ENCODE measurements at places on chromosomes 2 and 18.

- DNase-seq, result no peak
Measured at GRCh38 chr2:149808556-149808955, 221.0 kb upstream of the MMADHC start.

- DNase-seq, result no peak
Measured at GRCh38 chr2:102660574-102660973, 41.2 kb downstream of the SLC9A2 start.

DNA sequence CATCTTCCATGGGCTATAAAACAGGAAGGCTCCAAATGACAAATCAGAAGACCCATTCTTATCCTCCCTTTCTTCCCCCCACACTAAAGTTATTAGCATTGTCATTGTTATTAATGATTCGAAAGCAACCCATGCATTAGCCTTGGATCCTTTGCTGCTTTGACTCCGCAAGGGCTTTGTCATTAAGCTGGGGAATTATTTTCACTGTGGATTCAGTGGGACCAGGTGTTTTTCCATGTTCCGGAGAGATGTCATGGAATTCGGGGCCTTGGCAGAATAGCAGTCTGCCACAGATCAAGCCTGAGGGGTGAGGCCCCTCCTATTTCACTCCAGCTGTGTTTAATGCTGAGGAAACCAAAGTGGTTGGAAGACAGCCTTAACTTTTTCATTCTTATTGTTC is 357.1 kb downstream of the EN1 start:
- DNase-seq, result no peak

DNA sequence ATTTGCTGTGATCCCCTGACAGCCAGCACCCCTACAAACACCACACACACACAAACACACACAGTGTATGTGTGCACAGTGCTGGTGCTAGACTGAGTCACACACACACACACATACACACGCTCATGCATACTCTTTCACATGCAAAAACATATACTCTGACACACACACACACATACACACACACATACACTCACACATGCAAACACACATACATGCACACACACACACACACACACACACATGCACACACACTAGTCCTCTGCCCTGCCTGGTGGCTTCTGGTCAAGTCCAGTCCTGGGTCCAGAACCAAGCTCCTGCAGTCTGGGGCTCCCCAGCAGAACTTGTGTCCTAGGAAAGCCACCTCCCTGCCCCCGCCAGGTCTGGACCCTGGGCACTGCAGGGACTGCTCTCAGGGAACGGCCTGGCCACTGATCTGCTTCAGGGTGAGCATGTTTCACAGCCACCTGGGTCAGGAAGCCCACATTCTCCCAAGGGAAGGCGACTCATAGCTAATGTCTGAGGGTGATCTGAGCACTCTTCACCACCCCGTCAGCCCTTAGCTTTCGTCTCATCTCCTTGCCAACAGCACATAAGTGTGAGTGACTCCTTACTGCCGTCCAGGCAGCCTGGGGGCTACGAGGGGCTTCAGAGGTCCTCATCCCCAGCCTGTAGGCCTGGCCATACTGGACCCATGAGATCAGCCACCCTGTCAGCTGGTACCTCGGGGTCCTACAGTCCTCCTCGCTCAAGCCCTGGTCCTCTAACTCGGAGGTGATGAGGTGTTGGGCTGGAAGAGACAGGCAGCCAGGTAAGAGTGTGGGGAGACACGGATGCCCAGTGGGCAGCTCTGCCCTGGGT is 88.1 kb downstream of the MCFD2 start:
- DNase-seq, result no peak

- no peak for DNase-seq
Measured at GRCh38 chr2:213086050-213086449, 65.4 kb downstream of the IKZF2 start.

DNA sequence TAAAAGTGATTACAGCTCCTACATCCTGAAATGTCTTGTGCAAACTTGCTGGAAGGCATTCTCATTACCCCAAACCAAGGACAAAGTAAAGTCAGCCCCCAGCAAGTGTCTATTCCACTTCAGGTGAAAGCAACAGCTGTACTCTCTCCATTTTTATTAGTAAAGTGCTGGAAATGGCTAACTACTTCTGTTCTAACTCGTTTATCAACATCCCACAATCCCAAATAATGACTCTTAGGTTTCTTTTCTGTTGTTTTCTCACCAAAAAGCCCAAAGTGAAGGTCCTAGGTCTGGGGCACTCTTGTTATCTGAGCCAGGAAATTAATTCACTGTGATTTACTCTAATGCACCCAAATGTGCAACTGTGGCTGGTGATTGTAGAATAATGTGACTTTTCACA is 105.7 kb downstream of the LRRC30 start:
- no peak for DNase-seq

GRCh38 chr18:23981369-23981980 is 33.1 kb upstream of the TTC39C start:
- DNase-seq, result no peak

- DNase-seq, result no peak
Measured at GRCh38 chr2:111896576-111896975, 1.8 kb upstream of the MERTK start.

DNA sequence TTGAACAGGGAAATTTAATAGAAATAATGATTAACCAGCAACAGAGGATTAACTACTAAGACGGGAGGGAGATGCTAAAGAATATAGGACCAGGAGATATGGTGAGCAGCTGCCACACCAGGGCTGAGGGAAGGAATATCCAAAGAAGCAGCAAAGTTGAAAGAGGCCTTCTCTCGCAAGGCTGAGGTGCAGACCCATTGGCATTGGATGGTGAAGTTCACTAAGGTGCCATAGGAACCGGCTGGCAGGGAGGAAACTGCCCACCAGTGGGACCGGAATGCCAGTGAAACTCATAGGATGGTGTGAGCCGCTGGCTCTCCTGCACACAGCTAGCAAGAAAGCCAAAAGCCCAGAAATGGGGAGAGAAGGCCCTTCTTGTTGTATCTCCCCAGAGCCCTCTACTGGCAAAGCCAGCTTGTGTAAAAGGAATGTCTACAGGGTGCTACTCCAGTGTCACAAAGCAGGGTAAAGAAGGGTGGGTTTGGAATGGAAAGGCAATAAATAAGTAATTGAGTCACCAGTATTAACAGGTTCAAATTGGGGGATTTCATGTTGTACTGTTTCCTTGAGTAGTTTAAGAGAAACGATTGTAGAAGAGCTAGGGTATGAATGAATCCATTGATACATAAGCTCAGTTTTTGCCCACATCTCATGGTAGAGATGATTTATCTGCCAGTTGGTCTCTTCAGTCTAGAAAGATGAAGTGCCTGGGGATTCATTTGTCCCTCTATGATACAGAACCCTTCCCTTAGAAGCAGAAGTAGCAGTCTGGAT is 36.0 kb downstream of the FARP2 start:
- DNase-seq, result no peak

DNA sequence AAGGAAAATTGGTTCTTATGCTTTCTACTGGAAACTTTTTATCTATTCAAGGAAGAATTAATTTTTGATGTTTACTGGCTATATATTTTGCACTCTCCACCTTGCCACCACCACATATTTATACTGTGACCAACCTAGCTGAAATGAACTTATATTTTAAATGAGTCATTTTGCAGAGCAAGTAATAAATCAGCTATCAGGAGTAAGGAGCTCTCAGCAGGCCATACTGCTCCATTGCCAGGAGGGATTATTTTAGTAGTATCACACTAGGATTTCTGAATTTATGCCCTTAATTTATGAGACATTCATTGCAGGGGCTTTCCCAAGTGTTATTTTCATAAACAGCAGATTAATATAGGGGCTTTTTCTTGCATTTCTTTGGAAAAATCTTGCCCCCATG is 125.8 kb upstream of the CYP1B1 start:
- DNase-seq, result no peak

DNA sequence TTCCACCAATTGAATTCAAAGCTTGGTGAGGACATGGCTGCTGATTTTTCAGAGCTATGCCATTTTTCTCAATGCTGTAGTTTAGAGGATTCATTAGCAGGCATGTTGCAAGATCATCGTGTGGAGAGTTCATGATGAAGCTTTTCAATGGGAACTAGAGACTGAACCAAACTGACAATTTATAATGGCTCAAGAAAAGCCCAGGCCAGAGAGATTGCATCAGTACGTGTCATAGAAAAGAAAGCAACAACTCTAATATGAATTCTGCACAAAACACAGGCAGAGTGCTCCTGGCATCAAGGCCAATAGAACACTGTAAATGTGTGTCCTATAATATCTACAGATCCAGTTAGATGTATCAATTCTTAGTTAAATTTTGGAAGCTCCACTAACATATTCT is 477.6 kb downstream of the LRP1B start:
- DNase-seq, result no peak

DNA sequence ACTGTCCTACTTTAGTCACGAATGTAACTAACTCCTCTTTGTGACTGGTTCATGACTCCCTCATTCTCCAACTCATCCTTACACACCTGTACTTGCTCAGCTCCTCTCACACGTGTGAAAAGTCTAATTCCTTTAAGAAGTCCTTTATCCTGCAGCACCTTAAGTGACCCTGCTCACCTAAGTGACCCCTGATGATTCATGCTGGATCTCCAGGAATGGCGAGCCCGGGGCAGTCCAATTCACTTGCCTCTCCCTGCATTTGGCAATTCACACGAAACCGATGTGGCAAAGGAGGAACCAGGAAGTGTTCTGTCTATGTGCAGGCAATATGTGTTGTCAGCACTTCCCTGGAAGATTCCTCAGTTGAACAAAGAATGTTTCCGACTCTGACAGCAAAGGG is 189.8 kb upstream of the NABP1 start:
- no peak for DNase-seq

DNA sequence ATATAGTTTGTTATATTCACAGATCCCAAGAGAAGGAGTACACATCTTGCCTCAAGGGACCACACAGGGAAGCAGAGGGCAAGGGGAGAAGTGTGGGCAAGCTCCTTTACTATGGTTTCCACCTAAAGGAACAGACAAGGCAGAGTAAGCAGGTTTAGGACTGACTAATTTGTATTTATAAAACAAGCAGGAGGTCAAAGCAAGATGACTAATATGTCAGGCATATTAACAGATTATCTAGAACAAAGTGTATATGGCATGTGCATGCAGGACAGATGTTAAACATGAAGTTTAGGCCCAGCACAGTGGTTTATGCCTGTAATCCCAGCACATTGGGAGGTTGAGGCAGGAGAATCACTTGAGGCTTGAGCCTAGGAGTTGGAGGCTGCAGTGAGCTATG is 3.7 kb upstream of the LRP2 start:
- no peak for DNase-seq

GRCh38 chr18:1147730-1148129 is 243.1 kb downstream of the ADCYAP1 start:
- DNase-seq, result no peak

- DNase-seq, result no peak
Measured at GRCh38 chr18:36493349-36494159, 196.0 kb downstream of the FHOD3 start.

GRCh38 chr2:137507237-137507636 is 457.0 kb upstream of the HNMT start:
- DNase-seq, result no peak

- no peak for DNase-seq
Measured at GRCh38 chr2:217886091-217886490, 116.7 kb downstream of the TNS1 start.

DNA sequence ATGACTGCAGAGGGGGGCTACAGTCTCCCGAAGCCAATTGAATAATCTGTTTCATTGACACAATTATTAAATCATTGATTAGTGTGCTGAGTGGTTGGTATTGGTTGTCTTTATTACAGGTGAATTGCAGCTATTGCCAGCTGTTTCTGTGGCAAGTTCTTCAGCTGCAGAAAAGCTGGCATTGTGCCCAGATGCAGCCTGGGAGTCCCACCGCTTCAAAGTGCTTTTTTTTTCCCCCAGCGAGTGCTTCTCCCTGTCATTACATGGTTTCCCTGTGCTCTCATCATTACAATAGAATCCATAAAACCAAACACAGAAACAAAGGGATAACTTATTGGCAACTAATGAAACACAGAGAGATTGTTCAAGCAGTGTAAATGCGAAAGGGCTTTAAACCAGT is 164.7 kb downstream of the GRB14 start:
- no peak for DNase-seq

- DNase-seq, result no peak
Measured at GRCh38 chr18:64872710-64873458, 724.0 kb upstream of the LINC00305 start.

DNA sequence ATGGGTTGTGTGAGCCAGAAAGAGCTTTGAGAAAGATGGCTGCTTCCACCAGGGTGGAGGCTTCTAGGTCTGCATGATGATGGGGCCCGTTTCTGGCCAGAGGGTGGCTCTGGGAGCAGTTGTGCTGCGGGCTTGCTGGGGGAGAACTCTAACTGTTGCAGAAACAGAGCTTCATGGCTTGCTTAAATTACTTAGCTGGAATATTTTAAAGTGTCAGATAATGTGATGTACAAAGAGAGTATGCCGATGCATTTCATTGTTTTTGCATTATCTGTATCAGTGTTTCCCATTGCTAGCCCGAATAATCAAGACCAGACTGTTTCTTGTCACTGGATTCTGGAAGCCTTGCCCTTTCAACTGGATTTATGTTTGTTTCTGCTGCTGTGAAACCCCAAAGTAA is 6.3 kb upstream of the DRC1 start:
- no peak for DNase-seq

- DNase-seq, result no peak
Measured at GRCh38 chr2:127897531-127898211, 11.9 kb upstream of the AMMECR1L start.

DNA sequence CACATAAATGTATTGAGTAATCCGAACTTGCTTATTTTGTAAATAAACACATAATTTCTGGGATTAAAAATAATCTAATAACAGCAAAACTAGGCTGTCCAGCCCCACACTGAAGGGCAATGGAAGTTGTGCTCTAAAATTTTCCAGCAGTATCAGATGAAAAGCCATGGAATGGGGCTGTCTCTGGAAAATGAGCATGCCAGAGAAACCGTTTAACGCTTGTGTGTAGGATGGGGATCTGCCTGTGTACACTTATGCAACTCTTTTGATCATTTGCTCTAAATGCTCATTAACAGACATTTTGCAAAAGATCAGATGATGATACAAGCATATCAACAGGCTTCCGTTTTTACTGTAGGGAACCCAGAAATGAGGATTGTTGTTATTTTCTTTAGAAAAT is 177.6 kb downstream of the SLC8A1 start:
- DNase-seq, result no peak
